ENCODE measurements at places on chromosomes 16 and 17. TPM values are rescaled to one million over a fixed set of nuclear protein-coding genes. Genes with fewer than 3 reads are reported as not detected.

CDH16 gene
- not detected for total RNA-seq

PKMYT1 gene
- 1.2 TPM for total RNA-seq

SLC47A1 gene
- total RNA-seq, result 4.9 TPM

KLHL10 gene
- under 0.01 TPM for total RNA-seq

GRCh38 chr17:3622977-3623594 is 13.0 kb downstream of the SHPK start:
- no peak for DNase-seq

DNA sequence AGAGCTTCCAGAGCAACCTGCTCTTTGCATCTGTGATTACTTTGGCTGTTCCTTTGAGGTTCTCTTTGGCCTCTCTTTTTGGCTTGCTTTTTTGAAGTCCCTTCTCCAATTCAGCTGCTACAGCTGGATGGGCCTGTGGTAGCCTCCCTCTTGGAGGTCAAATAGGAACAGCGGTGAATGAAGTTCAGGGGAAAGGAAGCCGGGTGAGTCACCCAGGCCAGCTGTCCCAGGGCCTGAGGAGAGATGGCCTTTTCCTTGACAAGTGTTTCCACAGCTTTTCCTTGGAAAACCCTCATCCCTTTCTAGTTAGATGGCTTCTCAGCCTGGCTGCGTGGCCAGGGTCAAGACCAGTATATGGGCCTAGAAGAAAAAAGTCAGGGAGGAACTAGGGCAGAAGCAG is 103.1 kb downstream of the STX8 start:
- no peak for DNase-seq

KSR1 gene
- 12.6 TPM for total RNA-seq

DNA sequence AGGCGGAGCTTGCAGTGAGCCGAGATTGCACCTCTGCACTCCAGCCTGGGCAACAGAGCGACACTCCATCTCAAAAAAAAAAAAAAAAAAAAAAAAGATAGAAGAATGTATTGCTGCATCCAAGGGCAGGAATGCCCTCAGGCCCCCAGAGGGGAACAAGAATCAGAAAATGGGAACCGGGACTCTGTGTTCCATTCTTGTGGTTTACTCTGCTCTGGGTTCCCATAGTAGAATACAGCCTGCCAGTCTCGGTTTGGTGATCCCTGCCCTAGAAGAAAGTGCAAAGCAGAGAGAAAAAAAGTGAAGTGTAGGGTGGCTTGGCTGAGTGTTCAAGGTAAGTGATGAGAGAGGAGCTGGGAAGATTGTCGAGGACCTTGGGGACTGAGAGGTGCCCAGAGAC is 27.4 kb upstream of the KDM6B start:
- no peak for DNase-seq

GRCh38 chr16:907361-907760 is 63.4 kb downstream of the LMF1 start:
- no peak for DNase-seq

- DNase-seq, result no peak
Measured at GRCh38 chr16:89482150-89482816, 8.1 kb downstream of the ANKRD11 start.

GRCh38 chr16:29729116-29729521 is 16.7 kb downstream of the C16orf54 start:
- DNase-seq, result peak; percentile 48

GRCh38 chr17:50693036-50693682 is 14.6 kb downstream of the ANKRD40 start:
- no peak for DNase-seq

CCR7 gene
- total RNA-seq, result not detected

- no peak for DNase-seq
Measured at GRCh38 chr16:67962135-67962534, 6.3 kb downstream of the SLC12A4 start.

DNA sequence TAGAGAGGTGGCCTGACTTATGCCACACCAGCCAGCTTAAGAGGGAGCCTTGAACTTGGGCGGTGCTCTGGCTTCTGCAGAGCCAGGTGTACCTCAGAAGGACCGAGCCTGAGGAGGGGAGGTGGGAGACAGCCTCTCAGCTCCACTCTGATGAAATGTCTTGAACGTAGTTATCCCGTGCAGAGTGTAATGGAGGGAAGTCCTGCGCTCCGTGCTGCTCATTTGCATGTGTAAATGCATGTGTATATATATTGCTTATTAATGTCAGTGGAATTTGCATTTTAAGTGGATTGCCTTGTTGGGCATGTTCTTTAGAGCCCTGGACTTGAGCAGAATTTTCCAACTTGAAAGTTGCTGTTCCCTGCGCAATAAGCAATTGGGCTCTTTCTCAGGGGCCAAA is 264.9 kb upstream of the SDK2 start:
- no peak for DNase-seq

CACNG4 gene
- total RNA-seq, result 33.4 TPM

- DNase-seq, result no peak
Measured at GRCh38 chr17:3922765-3923164, 6.5 kb upstream of the P2RX1 start.

- DNase-seq, result no peak
Measured at GRCh38 chr17:72306037-72306436, 185.2 kb downstream of the SOX9 start.

DNA sequence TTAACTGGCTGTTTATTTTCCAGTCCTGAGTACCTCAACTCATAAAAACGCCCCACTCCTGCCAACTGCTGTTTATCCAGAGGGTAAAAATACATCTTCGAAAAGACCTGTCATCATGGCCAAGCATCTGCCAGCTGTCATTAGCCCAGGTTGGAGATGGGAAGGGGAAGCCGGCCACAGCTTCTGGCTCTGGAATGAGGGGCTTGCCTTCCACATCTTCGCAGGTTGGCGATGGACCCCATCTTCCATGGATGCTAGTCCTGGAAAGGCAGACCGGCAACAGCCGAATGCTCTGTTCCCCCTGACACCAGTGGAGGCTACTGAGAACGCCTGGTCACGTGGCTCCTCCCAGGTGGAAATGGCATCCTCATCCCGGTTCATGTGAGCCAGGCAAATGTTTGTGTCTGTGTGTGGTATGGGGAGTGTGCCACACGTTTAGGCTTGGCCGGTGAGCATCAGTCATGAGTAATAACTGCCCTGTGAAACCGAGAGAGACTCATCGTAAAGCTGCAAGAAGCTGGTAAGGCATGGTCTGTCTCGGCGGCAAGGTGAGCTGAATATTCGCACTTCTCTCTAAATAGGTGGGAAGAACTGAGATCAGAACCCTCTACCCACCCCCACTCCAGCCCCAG is 420 bp upstream of the KRTAP17-1 start:
- no peak for DNase-seq
